LNCaP clone FGC (cell line): ENCODE measurements at places on chromosomes 4 and X.

GRCh38 chr4:145178740-145179280 lies 1.6 kb downstream of the OTUD4 start:
- no peak for DNase-seq

- DNase-seq, result no peak
Measured at GRCh38 chrX:115949900-115950822, 220.4 kb upstream of the AGTR2 start.

DNA sequence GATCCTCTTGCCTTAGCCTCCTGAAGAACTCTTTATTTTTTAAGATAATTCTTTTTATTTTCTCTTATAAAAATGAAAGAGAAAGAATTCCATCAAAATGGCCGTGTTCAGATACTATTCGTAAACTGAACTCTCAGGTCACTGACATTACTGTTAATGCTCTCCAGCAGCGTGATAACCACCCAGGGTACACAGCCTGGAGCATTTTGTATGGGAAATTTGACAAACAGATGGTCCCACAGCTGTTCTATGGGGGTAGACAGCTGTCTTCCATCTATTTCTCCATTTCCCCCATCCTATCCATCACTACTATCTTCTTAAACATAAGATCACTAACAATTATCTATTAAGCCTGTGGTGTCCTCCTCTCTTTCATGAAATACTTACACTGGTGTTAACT lies 47.8 kb downstream of the SYNPO2 start:
- no peak for DNase-seq

DNA sequence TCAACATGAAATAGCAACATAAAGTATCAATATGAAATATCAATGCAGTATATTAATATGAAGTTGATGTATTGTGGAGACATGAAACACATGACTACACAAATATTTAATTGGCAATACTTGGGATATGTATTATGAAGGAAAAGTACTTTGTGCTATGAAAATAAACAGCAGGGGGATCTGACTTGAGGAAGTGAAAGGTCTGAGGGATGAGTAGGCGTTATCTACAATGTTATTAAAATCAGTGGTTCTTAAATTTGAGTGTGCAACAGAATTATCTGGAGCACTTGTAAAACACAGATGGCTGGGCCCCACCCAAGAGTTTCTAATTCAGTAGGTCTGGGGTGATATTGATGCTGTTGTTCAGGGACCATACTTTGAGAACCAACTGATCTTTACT lies 27.4 kb upstream of the ARX start:
- no peak for DNase-seq

DNA sequence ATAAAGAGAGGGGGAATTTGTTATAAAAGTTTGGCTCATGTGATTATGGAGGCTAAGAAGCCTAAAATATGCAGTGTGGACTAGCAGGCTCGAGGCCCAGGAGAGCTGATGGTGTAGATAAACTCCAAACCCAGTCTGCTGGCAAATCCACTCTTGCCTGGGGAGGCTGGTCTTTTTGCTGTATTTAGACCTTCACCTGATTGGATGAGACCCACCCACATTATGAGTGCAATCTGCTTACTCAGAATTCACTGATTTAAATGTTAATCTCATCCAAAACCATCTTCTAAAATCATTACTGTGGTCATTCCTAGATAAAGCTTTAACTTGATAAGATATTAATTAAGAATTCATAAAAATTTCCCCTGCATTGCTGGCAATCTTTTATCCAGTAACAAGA lies 473.2 kb downstream of the TMA16 start:
- no peak for DNase-seq

DNA sequence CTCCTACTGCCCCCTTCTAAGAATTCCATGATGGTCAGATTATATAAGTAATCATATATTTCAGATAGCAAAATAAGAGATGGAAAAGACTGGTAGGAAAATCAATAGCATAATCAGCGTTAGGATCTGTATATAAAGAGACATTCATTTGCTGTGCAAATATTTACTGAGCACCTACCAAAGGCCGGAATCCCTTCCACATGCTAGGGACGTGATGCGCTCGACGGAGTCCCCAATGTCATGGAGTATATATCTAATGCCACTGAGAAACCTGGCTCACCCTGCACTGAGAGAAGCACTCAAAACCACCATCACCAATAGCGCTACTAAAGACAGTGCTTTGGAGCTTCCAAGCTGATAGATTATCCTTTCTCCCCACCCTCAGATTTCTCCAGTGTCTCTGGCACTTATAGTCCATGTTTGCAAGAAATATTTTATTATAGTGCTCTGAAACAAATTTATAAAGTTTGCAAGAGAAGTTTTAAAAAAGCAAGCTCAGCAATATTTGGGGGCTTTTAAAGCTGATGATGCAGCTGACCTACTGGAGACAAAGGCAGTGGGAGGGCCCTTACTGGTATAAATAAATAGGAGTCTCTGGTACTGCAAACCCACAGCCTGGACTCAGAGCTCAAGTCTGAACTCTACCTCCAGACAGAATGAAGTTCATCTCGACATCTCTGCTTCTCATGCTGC lies at the start of gene CXCL13:
Gene CXCL13 (plus strand): TSS at position 611 of the 693 bp plus-strand sequence. CDS start 46 bp downstream, at position 657.
- DNase-seq, result peak; percentile 58

DNA sequence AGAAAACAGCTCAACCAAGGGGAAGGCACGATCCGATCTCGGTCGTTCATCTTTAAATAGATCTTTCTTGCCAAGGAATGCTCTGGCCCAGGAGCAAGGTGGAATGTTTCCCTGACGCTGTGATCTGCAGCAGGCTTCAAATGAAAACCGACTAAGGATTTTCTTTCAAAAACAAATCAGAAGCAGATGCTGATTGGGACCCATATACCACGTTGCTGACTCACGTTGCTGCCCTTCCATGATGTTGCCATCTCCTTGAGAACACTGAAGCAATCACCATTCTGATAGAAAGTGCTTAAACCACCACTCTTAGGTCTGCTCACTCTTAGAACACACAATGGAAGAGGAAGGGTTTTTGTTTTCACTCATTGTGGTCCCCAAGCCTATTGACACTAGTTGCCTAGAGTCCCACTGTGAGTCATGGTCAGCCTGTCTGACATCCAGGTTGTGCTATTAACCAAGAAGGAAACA lies 26.1 kb downstream of the LAMTOR3 start:
- peak; percentile 8 for DNase-seq

- DNase-seq, result no peak
Measured at GRCh38 chrX:108582151-108582550, 142.5 kb downstream of the COL4A5 start.

- peak; percentile 63 for DNase-seq
Measured at GRCh38 chr4:183443655-183444213, 702 bp upstream of the CDKN2AIP start.

DNA sequence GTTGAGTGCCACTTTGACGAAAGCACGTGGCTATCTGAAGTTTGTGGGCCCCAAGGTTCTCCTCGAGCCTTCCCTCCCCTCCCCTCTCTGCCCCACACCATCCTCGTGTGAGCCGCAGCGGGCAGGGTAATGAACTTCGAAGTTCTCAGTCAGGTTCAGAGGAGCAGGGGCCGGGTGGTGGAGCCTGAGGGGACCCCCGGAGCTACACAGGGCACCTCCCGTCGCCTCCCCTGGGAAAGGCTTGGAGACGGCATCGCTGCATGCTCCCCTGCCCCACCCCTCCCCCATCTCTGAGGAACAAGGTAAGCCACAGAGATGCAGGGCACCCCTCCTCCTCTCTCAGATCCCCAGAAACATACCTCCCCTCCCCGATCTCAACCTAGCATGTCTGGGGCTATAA lies 2.8 kb upstream of the NKX1-1 start:
- DNase-seq, result no peak

DNA sequence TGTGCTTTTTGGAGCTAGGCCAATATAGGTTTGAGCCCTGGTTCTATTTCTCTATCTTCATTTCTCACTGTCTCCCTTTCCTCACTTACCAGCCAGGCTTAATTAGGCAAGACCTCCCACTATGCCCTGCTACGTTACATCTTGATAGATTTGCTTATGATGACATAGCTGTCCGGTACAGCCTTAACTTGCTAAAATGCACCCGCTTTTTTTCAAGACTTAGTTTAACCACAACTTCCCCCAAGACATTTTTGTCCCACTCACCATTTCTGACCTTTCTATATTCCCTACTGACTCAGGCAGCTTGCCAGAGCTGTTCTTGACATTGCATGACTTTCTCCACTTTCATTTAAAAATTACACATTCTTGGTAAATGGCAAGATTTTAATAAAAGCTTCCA lies 152.6 kb downstream of the MID1 start:
- no peak for DNase-seq

GRCh38 chr4:125353131-125353530 lies 38.4 kb downstream of the FAT4 start:
- DNase-seq, result no peak

DNA sequence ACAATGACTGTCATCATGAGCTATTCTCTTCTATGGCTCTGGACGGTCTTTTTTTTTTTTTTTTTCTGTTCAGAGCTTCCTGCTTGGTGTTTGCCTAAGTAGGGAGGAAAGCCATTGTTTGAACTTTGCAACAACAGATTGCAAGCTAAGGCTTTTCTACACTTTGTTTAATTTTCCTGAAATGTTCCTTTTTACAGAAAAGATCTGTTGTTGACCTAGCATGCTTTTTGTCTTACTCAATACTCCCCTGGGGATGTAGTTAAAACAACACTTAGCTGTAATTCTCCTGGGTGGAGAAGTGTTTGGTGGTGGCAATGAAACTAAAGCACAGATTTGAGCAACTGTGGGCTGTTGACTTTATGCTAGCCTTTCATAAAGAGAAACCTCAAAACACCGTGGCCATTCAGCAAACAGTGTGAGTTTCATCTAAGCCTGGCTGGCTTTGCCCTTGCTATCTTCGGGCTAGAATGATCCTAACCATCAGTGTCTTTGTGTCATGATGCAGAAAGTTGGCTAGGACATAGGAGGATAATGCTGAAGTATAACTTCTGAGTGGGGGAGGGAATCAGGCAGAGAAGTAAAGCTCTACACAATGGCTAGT lies 110.5 kb downstream of the ANXA3 start:
- DNase-seq, result no peak

DNA sequence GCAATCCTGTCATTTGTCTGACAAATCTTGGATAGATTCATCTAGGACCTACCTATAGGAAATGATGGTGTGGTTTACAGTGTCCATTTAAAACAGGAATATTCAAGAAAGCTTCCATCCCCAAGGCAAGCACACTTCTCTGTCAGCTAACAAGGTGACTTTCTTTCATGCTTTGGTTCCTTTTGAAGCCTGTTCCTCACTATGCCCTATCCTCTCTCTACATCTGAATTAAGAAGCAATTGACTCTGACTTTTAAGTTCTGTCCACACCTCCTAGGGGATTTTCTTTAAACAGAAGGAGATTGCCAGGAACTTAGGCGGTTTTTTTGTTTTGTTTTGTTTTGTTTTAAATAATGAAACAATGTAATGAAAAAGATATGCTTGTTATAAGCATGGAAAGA lies 1181.4 kb upstream of the TENM3 start:
- no peak for DNase-seq

DNA sequence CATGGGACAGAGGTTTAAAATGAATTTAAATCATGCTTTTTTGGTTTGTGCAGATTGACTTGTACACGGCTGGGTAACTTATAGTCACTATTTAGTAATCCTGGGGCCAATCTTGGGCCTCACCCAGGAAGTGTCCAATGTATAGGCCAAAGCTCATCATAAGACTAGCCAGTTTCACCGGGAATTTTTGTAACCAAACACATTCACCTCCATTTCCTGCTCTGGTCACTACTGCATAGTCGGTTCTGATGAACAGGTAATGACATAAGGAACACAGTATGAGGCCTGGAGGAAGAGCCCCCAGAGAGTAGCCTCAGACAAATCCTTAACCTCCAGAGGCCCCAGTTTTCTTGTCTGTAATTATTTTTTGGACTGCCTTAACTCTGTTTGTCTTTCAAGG lies 81.9 kb downstream of the HPRT1 start:
- DNase-seq, result no peak

GRCh38 chr4:42710329-42710728 lies 53.4 kb upstream of the ATP8A1 start:
- DNase-seq, result no peak

GRCh38 chr4:80367737-80368136 lies 32.2 kb downstream of the CFAP299 start:
- DNase-seq, result no peak

GRCh38 chr4:183353557-183353956 lies 31.3 kb upstream of the CLDN24 start:
- DNase-seq, result no peak

- no peak for DNase-seq
Measured at GRCh38 chrX:17635231-17635630, 102.1 kb upstream of the SCML1 start.

DNA sequence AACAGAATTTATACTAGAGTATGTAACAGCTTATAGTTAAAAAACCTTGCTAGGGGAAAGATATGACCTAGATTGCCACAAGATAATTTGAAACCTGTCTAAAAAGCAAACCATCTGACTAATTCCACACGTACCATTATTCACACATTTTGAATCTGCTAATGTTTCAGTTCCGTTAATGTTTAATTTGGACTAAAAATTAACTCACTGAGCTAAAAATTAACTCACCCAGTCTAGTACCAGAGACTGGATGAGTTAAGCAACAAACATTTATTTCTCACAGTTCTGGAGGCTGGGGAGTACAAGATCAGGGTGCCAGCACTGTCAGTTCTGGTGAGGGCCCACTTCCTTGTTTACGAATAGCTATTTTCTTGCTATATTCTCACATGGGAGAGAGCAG lies 231.5 kb upstream of the DIAPH2 start:
- DNase-seq, result no peak

- no peak for DNase-seq
Measured at GRCh38 chr4:165635951-165636350, 237.1 kb upstream of the TLL1 start.

- no peak for DNase-seq
Measured at GRCh38 chr4:87121341-87122065, 98.9 kb downstream of the KLHL8 start.

- no peak for DNase-seq
Measured at GRCh38 chr4:45368832-45369231, 642.5 kb upstream of the GNPDA2 start.

DNA sequence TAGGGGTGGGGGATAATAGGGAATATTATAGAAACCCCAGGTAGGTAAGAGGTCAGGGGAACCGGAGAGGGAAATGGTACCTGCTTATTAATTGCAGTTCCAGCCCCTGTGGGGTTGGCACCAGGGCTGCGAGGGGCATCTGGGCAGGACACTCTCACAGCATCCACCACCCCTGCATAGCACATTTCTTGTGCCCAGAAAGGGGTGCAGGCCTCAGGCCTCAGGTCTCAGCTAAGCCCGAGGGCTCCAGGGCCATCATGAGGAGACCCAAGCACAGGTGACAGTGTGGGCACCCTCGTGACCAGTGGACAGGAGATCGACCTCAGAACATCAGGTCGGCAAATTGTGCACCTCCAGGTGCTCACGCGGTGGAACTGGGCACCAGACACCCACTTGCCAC lies 164.7 kb downstream of the EVC2 start:
- DNase-seq, result no peak
